ENCODE measurements at places on chromosomes 2 and 18. TPM values are rescaled to one million over a fixed set of nuclear protein-coding genes. Genes with fewer than 3 reads are reported as not detected.

Gene AMER3
- total RNA-seq: not detected

DNA sequence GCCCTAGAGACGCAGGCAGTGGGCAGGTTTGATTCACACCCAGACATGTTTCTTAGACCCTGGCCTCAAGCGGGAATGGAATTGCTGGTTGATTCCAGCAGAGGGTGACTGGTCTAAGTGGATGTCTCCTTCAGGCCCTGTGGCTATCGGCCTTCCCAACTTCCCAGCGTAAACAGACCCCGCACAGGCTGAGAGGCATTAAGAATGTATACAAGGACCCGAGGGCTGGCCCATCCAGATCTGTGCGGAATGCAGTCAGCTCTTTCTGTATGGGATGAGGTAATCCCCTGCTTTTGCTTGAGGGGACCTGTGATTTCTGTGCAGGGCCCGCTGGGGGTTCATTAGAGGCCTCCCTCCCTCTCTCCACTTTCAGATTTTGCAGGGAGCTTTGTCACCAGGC is 6.5 kb downstream of the ACKR3 start:
- H3K36me3 ChIP-seq: no peaks in the 10 kb centered on the region
- no peaks in the 10 kb centered on the region for H3K27me3 ChIP-seq
- DNase-seq: no peak
- H3K4me1 ChIP-seq: no peaks in the 10 kb centered on the region

- H3K4me3 ChIP-seq: no peak overlapping the region
- H3K27me3 ChIP-seq: no peaks in the 10 kb centered on the region
- H3K36me3 ChIP-seq: no peaks in the 10 kb centered on the region
- DNase-seq: no peak
- H3K27ac ChIP-seq: no peak overlapping the region
Measured at GRCh38 chr18:6557057-6557769, 142.5 kb upstream of the L3MBTL4 start.

DNA sequence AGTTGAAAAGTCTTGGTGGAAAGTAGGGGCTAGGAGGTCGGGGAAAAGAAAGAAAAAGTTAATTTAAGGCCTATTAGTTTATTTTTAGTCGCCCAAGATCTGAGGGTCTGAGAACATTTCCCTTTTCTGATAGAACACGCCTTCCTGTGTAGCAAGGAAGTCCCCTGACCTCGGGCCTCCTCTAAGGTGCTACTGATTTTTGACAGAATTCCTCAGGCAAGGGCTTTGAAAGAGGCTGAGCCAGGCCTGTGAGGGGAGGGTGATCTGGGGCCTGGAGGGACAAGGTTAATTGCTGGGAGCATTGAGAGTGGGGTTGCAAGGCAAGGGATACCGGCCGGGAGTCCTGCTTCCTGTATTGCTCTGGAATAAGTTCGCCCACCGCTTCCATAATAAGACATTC is 131.4 kb upstream of the MYCN start:
- no peak for DNase-seq
- no peak overlapping the region for H3K27ac ChIP-seq
- no peaks in the 10 kb centered on the region for H3K4me1 ChIP-seq
- H3K27me3 ChIP-seq: no peaks in the 10 kb centered on the region
- H3K36me3 ChIP-seq: no peaks in the 10 kb centered on the region
- no peak overlapping the region for H3K4me3 ChIP-seq

DNA sequence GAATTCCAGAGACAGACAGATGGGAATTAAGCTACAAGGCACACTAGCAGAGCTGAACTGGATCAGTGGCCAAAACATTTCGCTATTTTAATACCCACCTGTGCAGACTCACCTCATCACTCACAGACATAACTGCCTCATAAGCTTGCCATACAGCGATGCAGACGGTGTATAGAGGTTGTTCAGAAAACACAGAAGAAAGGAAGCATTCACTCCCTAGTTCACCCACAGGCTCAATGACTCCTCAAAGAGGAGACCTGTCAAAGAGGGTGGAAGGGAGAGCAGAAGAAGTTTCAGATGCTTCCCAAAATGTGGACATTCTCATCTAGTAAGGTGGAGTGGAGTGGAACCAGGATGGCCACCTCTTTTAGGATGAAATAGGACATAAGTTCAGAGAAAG is 81.7 kb upstream of the SPHKAP start:
- DNase-seq: no peak
- H3K27ac ChIP-seq: no peak overlapping the region
- H3K4me1 ChIP-seq: no peaks in the 10 kb centered on the region
- H3K4me3 ChIP-seq: no peak overlapping the region
- H3K36me3 ChIP-seq: no peaks in the 10 kb centered on the region

Gene SCG2
- total RNA-seq: not detected

Gene C2orf66
- 0.60 TPM for total RNA-seq

Gene TMEM178A
- 1.5 TPM for total RNA-seq

Gene DLGAP1
- total RNA-seq: 0.51 TPM

Gene FKBP1B
- 4.2 TPM for total RNA-seq

DNA sequence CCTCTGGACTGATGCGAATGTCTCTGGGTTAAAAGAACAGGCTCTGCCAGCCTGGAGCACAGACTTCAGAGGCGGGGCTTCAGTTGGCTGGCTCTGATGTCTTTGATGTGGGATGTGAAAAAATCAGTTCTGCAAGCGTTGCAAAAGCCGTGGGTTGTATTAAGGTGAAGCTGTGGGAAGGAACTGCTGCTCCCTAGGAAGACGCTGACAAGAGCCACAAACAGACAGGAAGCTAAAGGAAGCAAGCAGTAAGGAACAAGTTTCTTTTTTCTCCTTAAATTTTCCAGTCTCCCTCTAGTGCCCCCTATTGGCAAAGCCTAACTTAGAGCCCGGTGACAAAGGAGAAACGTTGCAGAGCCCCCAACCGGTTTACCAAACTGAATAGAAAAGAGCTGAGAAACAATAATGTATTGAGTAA is 239.0 kb downstream of the CCDC178 start:
- no peaks in the 10 kb centered on the region for H3K4me1 ChIP-seq
- no peaks in the 10 kb centered on the region for H3K27me3 ChIP-seq
- H3K36me3 ChIP-seq: no peaks in the 10 kb centered on the region
- no peak overlapping the region for H3K4me3 ChIP-seq
- DNase-seq: no peak
- H3K27ac ChIP-seq: no peak overlapping the region

DNA sequence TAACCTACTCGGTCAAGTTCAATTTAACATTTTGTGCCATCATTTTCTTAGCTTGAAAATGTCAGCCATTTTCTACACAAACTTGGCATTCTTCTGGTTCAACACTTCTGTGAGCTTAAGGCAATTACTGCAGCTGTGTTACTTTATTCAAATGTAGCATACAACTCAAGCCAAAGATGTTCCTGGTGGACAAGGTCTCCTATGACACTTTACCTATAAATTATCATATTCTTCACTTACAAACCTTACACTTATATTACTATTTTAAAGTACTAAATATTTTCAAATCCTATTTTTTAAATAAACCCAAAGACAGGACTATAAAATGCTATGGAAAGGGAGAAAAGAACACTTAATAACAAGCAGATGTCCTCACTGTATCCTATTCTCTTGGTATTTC is 1045.3 kb downstream of the TSN start:
- H3K27me3 ChIP-seq: no peaks in the 10 kb centered on the region
- H3K4me3 ChIP-seq: no peak overlapping the region
- H3K27ac ChIP-seq: no peak overlapping the region
- H3K36me3 ChIP-seq: no peaks in the 10 kb centered on the region

Gene EFR3B
- 0.93 TPM for total RNA-seq

Gene UGT1A10
- total RNA-seq: not detected

GRCh38 chr18:59054496-59055287 is 85.0 kb upstream of the SEC11C start:
- no peaks in the 10 kb centered on the region for H3K36me3 ChIP-seq
- H3K4me1 ChIP-seq: peaks cover 6% of the 10 kb centered on the region
- no peak for DNase-seq
- H3K27me3 ChIP-seq: peaks cover 15% of the 10 kb centered on the region

Gene B3GNT2
- 46.2 TPM for total RNA-seq

GRCh38 chr2:104788742-104789455 is 65.0 kb upstream of the POU3F3 start:
- no peak for DNase-seq
- H3K27me3 ChIP-seq: peaks cover 6% of the 10 kb centered on the region
- H3K4me3 ChIP-seq: no peak overlapping the region
- H3K27ac ChIP-seq: no peak overlapping the region
- no peaks in the 10 kb centered on the region for H3K4me1 ChIP-seq
- H3K36me3 ChIP-seq: no peaks in the 10 kb centered on the region

Gene PFN4
- total RNA-seq: 0.29 TPM

DNA sequence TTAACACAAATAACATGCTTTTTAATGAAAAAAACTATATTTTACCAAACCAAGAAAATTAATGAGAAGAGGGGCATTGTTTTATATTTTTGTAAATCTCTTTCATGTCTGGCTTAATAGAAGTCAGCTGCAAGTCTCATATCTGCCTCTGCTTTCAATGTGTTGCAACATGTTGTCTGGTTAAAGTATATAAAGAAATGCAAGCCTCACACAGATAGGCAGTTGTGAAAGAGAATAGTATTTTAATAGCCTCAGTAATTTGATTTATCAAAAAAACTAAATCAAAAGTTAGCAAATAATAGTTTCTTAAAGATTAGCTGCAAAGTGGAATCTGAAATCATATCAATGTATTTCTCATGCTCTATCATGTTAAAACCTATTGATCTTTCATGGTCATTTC is 52.9 kb upstream of the NCOA1 start:
- H3K4me1 ChIP-seq: no peaks in the 10 kb centered on the region
- no peaks in the 10 kb centered on the region for H3K27me3 ChIP-seq
- no peak for DNase-seq
- H3K36me3 ChIP-seq: no peaks in the 10 kb centered on the region

DNA sequence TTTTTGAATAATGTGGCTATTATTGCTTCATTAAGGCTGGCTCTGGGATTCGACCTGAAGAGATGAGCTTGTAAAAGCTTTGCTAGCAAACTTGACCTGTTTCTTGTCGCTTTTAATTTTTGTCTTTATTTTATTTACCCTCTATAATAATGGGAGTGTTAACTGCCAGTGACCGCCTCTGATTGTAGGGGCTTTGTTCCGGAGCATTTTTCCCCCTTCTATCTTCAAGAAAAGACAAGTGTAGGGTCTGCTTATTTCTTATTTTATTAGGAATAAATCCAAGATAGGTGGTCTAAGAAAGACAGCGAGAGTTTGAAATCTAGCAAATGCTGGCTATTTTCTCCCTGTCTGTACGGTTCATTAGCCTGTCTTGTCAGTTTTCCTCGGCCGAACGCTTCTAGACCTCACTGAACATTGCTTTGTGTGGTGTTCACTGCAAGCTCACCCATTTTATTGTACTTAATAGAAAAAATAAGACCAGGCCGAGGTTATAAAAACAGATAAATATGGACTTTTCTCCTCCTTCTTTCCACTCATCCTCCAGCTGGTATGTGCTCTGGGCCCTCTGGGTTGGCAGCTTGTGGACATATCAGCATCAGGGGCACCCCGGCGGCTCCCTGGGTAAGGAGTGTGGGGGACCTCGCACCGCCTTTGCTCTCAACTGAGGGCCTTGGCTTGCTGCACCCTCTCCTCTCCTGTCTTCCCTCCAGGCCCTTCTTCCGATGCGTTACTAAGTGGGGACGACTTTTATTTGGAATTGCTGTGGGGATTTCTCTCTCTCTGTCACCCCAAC is 8.5 kb downstream of the MEIS1 start:
- peaks cover 8% of the 10 kb centered on the region for H3K4me1 ChIP-seq
- peaks cover 52% of the 10 kb centered on the region for H3K27me3 ChIP-seq
- no peak overlapping the region for H3K4me3 ChIP-seq
- no peak for DNase-seq

GRCh38 chr2:5983511-5984272 is 291.5 kb downstream of the SOX11 start:
- H3K27ac ChIP-seq: no peak overlapping the region
- no peak for DNase-seq
- no peaks in the 10 kb centered on the region for H3K4me1 ChIP-seq
- no peaks in the 10 kb centered on the region for H3K36me3 ChIP-seq

- no peaks in the 10 kb centered on the region for H3K27me3 ChIP-seq
- no peak overlapping the region for H3K27ac ChIP-seq
- H3K4me1 ChIP-seq: peaks cover 5% of the 10 kb centered on the region
- DNase-seq: no peak
Measured at GRCh38 chr2:177538323-177538722, 145.8 kb downstream of the AGPS start.

- no peak overlapping the region for H3K4me3 ChIP-seq
- DNase-seq: no peak
Measured at GRCh38 chr2:209441541-209441940, 17.7 kb downstream of the MAP2 start.

Gene AQP4
- total RNA-seq: not detected

- H3K4me1 ChIP-seq: no peaks in the 10 kb centered on the region
- no peak for DNase-seq
- H3K36me3 ChIP-seq: no peaks in the 10 kb centered on the region
- peaks cover 26% of the 10 kb centered on the region for H3K27me3 ChIP-seq
Measured at GRCh38 chr2:10889651-10890215, 22.0 kb upstream of the KCNF1 start.

GRCh38 chr2:201500534-201500933 is 49.0 kb downstream of the STRADB start:
- H3K27ac ChIP-seq: peak overlapping the region; percentile 22
- H3K27me3 ChIP-seq: no peaks in the 10 kb centered on the region
- DNase-seq: no peak
- H3K4me1 ChIP-seq: no peaks in the 10 kb centered on the region
- peaks cover 14% of the 10 kb centered on the region for H3K36me3 ChIP-seq

Gene LRRTM1
- total RNA-seq: not detected

DNA sequence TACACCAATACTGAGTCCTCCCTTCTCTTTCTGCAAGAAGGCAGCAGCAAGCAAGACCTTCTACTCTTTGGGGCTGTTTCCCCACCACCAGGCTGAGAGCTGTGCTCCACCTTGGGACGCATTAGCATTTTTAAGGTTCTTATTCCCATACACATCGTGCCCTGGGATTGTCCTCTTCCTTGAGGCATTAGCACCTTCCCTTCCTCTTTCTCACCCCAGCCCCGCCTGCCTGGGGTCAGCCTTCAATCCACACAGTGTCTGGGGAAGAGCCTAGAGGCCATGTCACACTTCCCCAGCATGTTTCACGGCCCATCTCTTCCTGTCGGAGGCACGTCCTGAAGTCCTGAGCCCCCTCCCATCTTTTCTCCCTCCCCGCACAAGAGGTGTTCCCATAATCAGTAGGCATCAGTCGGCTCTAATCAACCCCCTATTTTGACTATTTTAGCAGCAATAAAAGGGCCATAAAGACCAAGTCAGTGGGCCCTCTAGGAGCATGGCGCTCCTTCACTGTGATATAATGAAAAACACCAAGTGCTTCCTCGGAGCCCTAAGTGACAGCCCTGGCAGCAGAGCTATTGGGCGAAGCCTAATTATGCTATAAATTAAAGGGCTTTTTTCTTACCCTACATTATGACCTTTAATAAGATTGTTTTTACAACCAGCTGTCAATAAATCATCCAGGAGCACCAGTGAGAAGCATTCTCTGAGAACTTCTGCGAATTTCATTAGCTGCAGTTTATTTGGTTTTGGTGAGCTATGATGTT is 55.0 kb upstream of the PKDCC start:
- peaks cover 31% of the 10 kb centered on the region for H3K27me3 ChIP-seq
- H3K27ac ChIP-seq: no peak overlapping the region
- DNase-seq: no peak
- no peaks in the 10 kb centered on the region for H3K36me3 ChIP-seq
- H3K4me1 ChIP-seq: no peaks in the 10 kb centered on the region

Data from activated T-cell treated with anti-CD3 and anti-CD28 coated beads, Interleukin-2, amount 50 U/mL, for 72 hours (primary cell).